ENCODE measurements at places on chromosomes 12 and 14. TPM values are rescaled to one million over a fixed set of nuclear protein-coding genes. Genes with fewer than 3 reads are reported as not detected.

Gene INHBC
- not detected for total RNA-seq

GRCh38 chr12:127280393-127281275, 986.3 kb upstream of the TMEM132C start:
- DNase-seq: peak; percentile 49

DNA sequence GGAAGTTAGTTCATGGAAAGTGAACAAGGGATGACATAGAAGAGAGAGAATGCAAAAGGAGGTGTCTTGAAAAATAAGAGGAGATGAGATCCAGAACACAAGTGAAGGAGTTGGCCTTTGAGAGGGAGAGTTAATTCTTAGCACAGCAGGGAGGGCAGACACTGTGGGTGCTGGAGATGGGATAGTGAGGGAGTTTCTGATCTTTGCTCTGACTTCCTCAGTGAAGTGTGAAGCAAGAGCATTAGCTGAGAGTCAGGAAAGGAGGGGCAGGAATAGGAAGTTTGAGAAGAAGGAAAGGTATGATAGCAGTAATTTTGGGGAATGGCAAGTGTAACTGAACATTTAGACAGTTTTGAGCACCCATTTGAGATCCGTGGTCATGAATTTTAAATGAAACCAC, 75.8 kb upstream of the COCH start:
- DNase-seq: no peak

Gene CD163
- total RNA-seq: not detected

DNA sequence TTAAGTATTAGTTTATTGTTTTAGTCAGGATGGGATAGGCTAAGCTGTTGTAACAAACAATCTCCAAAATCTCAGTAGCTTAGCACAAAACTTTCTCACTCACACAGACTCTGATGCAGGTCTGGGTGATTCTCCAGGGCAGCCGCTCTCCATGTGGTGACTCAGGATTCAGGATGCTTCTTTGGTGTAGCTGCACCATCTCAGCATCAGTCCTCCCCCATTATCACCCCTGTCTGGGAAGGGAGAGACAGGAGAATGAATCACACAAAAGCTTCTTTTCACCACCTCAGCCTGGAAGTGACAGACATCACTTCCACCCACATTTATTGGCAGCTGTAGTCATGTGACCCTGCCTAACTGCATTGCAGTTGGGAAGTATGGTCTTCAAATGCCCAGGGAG, 142.3 kb downstream of the DICER1 start:
- DNase-seq: no peak

- DNase-seq: no peak
Measured at GRCh38 chr12:49969027-49969426, 3.7 kb upstream of the AQP6 start.

Gene FERMT2
- total RNA-seq: 120 TPM

GRCh38 chr12:61765926-61766325, 494.3 kb upstream of the USP15 start:
- DNase-seq: no peak

DNA sequence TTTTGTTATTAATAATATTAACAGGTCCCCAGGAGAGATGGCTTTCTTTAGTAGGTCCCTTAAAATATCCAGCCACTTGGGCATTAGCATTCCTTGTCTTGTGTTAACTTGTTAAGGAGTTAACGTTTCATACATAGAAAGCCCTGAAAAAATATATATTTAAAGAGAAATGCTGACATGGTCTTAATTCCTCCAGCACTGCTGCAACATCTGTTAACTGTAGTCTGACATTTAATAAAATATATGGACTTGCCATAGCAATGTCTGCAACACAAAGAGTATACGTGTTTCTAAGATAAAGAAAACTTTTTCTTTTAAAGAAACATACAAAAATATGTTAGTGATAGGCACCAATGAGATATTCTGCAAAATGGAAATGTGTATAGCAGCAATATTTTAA, 10.0 kb downstream of the SLC38A4 start:
- no peak for DNase-seq

DNA sequence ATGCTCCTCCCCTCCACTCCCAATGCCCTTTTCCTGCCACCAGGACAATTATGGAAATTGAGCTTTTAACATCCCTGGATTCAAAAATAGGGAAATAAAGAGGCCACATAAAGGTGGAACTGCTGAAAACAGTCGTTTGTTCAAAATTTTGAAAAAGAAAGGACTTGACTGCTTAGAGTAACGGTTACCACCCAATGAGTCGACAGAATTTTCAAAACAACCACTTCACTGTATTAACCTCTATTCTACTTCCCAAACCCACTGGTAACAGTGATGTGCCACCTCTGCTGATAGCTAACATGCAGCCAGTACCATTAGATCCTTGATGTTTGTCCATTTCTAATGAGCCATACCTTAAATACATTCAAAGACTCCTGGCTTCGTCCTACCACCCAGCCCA, 4.9 kb downstream of the ST8SIA1 start:
- DNase-seq: no peak

- no peak for DNase-seq
Measured at GRCh38 chr12:120369603-120370342, 809 bp upstream of the MSI1 start.

DNA sequence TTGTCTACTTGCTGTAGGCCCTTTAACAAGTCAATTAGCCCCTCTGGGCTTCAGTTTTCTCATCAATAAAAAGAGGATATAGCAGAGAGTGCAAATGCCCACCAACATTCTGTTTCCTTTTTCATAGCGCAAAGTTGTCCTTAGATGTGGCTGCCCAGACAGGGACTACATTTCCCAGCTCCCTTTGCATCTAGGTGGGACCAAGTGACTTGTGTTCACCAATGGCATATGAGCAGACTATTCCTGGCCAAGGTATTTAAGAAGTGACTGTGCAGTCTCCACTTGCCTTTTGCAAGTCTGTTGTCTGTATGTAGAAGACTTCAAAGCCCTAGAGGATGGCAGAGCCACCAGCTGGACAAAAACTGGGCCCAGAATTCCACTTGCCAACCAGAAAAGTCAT, 59.7 kb downstream of the DAO start:
- DNase-seq: no peak

DNA sequence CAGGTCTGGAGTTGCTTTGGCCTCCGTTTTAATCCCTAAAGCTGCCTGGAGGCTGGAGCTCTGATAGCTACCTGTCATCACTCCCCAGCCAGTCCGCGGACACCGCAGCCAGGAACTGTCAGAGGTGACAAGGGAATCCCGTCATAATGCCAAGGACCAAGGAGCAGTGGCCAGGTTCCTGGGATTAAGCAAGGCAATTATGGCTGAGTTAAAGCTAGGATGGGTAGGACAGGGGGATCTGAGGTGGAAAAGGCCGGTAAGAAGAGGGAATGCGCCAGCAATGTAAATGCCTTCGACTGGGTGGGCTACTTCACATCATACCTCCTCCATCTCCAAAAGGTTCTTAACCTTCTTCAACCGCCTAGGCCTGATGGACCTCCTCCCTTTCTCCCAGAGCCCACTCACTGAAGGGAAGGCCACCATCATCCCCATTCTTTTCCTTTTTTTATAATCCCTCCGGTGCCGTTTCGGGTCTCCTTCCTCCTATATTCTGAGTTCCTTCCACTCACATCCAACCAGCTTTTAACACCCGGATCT, 1.9 kb downstream of the PPP1R3E start:
- DNase-seq: no peak

Data from H1 (cell line).